GF-D8 (cell line): ENCODE measurements at places on chromosomes 5 and 9.

DNA sequence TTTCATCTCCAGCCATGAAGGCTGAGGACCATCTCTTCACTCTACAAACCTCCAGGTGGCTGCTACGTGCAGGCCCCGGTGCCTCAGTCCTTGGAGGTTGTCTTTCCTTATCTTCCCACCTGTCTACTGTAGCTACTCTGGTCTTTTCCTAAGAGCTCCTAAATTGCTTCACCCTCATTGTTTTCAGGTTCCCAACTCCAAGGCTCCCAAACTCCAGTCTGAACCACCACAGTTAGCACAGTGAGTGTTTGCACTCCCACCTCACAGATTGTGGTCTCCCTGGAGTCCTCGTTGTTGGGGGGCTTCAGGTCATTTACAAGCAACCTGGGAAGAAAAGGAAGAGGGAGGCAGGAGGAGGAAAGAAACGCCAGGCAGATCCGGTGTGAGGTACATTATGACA is 85.3 kb downstream of the NSUN2 start:
- no peak for DNase-seq

GRCh38 chr9:130957451-130958203 is 18.6 kb upstream of the FIBCD1 start:
- no peak for DNase-seq

- DNase-seq = peak; percentile 30
Measured at GRCh38 chr9:6759185-6759977, 1.6 kb downstream of the KDM4C start.

DNA sequence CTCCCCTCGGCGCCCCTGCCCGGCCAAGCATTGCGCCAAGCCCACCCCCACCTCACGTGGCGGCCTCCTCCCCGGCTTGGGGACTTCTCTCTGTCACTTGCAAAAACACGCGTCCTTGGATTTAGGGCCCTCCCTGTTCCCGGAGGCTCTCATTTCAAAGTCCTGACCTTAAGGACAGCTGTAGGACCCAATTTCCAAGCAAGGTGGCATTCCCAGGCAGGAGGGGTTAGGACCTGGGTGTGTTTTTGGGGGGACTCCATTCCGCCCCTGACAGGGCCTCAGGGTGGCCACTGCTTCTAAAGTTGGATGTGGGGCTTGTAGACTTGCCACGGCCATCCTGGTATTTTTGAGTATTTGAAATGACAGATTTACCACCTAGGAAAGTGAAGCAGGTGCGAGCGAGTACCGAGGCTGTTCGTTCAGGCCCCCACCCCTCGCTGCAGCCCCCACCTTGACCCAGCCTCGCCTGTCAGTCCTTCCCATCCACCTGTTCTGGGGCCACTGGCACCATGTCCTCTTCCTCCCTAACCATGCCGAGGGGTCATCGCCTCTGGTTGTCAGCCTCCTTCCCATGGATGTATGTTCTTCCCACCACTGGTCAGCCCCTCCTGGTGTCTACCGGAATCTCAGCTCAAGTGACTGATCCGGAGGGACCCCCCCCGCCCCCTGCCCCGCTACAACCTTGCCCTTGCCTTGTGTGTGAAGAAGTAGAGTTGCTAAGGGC is 52.4 kb downstream of the MRPL36 start:
- DNase-seq = no peak

DNA sequence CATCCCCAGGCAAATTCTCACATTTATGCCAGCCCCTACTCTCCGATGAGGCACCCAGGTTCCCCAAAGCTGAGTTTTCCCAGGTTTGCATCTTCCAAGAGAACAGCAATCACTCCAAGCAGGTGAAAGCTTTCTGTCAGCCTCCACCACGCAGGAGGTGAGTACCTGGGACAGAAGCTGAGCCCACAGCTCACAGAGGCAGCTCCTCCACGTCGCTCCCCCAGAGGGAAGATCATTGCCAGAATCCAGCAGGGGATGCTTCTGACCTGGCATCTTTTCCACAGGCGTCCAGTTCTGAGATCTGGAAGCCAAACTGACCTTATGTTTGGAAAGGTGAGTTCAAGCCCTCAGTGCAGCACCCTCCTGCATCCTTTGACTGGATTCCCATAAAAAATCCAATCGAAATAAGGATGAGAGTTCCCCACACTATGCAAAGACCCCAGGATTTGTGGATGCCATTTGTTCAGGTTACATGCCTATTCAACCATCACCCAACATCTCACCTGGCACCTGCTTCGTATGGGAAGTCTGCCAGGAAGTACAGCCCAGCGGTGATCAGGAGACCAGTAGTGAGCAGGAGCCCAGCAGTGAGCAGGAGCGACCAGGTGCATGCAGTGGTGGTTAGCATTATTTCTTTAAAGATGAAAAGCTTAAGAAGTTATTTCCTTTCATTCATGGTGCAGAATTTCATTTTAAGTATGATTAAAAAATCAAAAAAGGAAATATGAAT is 47.4 kb upstream of the OLFM1 start:
- DNase-seq = no peak

GRCh38 chr9:34545497-34545896 is 22.7 kb upstream of the ENHO start:
- DNase-seq = no peak

DNA sequence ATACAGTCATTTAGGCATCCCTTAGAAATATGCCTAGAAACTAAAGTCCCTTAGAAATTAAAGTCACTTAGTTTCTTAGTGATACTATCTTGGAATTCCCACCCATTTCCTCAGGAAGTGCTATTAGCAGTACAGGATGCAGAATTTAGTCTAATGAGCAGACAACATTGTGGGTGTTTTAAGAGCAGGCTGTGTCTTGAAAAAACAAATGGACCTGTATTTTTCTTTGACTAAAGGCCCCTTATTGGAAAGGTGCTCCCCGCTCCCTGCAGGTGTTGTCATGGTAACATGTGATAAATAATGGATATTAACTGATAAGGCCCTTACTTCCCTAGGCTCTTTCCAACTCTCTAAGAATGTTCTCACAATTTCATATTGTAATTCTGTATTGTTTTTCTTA is 38.8 kb upstream of the STARD4 start:
- DNase-seq = no peak

GRCh38 chr5:40124367-40124766 is 555.3 kb upstream of the PTGER4 start:
- no peak for DNase-seq

DNA sequence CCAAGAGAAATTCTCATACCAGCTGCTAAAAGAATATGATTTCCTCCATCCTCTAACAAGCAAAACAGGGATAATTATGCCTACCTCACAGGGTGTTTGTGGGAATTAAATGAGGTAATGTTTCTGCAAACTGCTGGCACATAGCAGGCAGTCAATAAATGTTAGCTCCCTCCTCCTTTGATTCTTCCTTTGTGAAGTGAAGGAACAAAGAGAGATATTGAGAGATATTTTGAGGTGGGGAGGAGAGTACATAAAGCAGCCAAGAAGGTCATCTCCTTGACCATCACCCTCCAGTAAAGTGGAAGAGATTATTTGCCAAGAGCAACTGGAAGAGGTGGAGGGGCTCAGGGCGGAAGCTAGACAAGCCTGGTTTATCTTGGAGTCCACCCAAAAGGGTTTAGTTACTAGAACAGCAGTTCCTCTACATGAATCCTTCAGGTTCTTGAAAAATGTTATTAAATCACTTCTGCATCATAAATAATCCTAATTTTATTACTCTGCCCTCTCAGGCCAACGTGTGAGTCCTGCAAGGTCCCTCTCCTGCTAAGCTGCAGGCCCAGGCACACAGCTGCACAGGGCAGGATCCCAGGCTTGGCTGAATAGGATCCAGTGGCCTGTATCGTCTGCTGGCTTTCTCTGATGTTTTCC is 35.0 kb upstream of the TLE1 start:
- no peak for DNase-seq

GRCh38 chr5:135448791-135449507 is 1.8 kb upstream of the DCANP1 start:
- DNase-seq = no peak

DNA sequence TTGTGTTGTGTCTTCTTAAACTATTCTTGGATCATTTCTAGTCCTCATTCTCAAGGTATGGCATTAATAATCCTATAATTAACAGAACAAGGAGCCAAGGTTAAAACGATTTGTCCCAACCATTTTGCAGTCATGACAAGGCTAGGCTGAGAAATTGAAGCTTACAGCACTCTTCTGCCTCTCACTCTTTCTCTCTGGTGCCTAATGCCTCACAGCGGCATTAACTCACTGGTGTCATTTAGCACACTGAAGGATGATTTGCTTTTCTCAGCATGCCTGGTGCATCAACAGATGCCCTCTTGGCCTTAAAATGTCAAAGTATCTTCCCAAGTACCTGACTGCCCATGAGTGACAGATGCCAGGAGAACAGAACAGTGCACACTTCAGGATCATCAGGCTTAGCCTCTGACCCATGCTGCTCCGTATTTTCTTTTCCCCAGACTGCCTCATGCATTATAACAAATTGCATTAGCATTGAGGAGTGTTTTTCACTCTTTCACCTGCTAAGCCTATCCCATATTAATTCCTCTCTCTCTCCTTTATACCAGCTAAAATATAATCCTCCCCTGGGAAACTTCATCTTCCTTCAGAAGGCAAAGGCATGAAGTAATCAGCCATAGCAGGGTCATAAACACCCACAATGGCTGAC is 61.1 kb upstream of the SV2C start:
- no peak for DNase-seq

DNA sequence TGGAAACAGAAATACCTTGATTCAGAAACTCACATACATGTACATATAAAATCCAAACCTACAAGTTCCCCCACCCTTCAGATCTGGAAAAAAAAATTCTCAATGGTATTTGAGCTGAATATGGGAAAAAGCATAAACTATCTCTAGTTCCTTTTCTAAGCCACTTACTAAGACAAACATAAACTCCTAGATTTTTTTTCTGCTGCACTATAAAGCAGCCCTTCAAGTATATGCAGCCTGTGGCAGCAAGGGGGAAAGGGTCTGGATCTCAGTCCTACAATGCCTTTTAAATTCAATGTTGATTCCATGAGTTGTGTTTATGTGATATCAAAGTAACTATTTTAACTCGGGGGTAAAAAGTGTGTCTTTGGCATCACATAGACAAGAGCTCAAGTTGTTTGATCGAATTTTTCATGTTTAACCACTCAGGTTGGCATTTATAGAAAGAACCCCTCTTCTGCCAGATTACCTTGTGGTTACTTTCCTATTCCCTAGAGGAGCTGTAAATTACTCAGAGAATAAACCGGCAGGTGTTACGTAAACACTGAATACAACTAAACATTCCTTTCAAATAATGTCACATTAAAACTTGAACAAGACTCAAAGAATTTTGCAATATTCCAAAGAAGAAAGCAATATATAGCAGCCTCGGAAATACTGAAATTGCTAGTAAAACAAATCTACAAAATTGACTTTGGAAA is 91.8 kb upstream of the FER start:
- DNase-seq = no peak

DNA sequence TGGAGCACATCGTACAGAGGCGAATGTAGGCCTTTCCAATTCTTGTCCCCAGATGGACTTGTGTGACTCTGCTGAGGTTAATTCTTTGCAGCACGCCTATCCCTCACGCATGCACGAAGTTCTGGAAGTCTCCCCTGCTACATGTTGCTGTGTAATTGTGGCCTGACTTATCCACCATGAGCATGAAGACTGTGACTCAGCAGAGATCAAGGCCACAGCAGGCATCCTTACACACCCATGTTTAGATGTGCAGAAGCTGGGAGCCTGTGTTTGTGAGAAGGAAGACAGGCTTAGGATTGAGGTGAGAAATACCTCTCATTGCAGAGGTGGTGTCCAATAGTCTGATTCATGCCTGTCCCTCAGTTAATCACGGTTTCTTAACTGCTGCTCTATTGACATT is 135.6 kb downstream of the ICE1 start:
- DNase-seq = no peak

DNA sequence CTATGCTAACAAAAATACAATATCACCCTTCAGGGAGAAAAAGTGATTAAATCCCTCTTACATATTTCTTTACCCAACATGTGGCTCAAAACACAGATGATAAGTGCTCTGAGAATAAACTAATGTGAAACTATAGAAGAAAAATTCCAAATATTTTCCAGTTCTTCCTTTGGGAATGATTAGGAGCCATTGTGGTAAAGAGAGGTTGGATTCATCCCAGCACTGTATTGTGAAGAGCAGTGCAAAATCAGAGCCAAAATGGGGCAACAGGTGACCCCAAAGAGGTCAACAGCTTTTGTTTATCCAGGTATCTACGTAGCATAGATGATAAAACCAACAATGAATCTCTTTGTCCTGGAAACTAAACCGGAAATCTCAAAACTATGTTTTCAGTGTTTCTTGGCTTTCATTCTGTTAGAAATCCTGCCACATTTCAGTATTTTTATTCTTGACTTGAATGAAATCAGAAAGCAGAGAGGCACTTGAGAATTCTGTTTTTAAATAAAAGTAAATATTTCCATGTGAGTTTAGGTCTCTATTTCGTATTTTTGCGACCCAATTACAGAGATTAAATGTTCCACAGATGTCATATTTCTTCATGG is 120.4 kb upstream of the FST start:
- DNase-seq = no peak

DNA sequence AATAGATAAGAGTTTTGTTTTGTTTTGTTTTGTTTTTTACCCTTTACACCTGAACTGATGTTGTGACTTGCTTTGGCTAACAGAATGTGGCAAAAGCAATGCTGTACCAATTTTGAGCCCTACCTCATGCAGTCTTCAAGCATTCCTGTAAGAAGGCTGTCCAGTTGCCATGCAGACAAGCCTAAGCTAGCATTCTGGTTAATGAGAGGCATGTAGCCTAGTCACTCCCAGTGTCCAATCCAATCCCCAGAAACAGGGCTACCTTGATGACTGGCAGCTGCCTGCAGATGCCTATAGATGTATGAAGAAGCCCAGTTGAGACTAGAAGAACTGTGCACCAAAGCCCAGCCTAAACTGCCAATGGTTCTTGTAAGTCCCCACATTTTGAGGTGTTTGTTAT is 9.4 kb upstream of the EFNA5 start:
- no peak for DNase-seq

DNA sequence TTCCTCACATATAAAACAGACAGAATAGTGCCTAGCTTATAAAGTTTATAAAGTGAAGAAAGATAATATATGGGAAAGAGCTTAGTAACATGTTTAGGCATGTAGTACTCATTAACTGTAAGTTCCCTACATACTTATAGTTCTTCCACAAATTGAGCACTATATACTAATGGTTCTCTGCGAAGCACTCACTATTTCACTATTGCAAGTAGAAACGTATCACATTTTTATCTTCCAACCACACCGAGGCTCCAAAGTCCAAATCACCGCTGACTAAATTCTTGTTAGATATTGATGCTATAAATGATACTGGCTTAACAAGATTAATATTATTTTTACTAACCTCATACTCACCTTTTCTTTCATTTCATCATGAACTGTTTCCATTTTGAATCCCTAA is 61.0 kb downstream of the FBXW11 start:
- no peak for DNase-seq

- no peak for DNase-seq
Measured at GRCh38 chr5:77669677-77670076, 31.2 kb upstream of the OTP start.
